Stimulated activated CD8-positive, alpha-beta memory T cell treated with anti-CD3 and anti-CD28 coated beads, Interleukin-15, amount 100 ng/mL, for 1 hour (primary cell): ENCODE measurements at places on chromosomes 3 and 15.

GRCh38 chr3:139227165-139227564 lies 116.7 kb upstream of the MRPS22 start:
- DNase-seq, result no peak

- DNase-seq, result peak; percentile 27
These were observed 48.7 kb downstream of the BSN start for GRCh38 chr3:49602877-49603411.

DNA sequence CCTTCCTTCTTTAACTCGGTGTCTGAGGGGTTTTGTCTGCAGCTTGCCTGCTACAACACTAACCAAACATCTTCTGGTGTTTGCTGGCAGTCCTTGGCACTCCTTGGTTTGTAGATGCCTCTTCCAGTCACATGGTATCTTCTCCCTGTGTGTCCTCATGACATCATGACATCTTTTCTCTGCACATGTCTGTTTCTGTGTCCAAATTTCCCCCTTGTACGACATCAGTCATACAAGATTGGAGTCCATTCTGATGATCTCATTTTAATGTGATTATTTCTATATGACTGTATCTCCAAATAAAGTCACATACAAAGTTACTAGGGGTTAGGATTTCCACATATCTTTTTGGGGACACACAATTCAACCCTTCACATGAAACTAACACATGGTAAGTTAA lies 152.3 kb upstream of the LRRN1 start:
- no peak for DNase-seq

- DNase-seq, result no peak
These were observed 23.1 kb upstream of the P4HTM start for GRCh38 chr3:48966876-48967361.

DNA sequence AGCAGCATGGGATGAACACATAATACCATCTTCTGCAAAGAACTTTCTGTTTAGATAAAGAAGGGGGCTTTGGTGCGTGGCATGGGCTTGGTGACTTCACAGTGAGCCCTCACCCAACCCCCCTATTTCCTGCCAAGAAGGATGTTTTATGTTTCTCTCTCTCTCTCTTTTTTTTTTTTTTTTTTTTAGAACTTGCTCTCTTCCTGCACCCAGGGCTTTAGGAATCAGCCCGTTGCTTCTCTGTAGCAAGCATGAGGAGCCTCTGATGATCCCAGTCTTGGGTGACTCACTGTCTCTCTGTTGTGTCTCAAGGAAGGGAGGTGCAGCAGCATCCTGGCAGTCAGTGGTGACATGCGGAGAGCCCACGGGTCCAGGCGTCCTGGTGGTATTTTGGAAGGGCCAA lies 49.1 kb downstream of the CCK start:
- no peak for DNase-seq

GRCh38 chr3:47047673-47048072 lies 68.2 kb downstream of the NBEAL2 start:
- DNase-seq, result no peak

GRCh38 chr15:40991355-40991754 lies 38.1 kb downstream of the CHAC1 start:
- no peak for DNase-seq
